ENCODE measurements at places on chromosomes 16 and 17. TPM values are rescaled to one million over a fixed set of nuclear protein-coding genes. Genes with fewer than 3 reads are reported as not detected.

The SLC6A2 gene
- not detected for total RNA-seq

The GNAO1 gene
- not detected for total RNA-seq

The PRAC1 gene
- total RNA-seq, result not detected

The ENPP7 gene
- total RNA-seq, result not detected

The MMP15 gene
- 20.5 TPM for total RNA-seq

The CEP295NL gene
- total RNA-seq, result 2.3 TPM

The CES5A gene
- total RNA-seq, result not detected

The ZC3H18 gene
- 15.7 TPM for total RNA-seq

The LRRC75A gene
- total RNA-seq, result 2.9 TPM

The ZMYND15 gene
- not detected for total RNA-seq

The KRT28 gene
- total RNA-seq, result not detected

The EMP2 gene
- total RNA-seq, result 18.9 TPM

The ABCA9 gene
- 8.5 TPM for total RNA-seq

The GGNBP2 gene
- 45.4 TPM for total RNA-seq

The PERCC1 gene
- total RNA-seq, result 0.19 TPM

The HAS3 gene
- total RNA-seq, result 1.8 TPM

The KRTAP9-4 gene
- total RNA-seq, result not detected

The HSF4 gene
- 1.3 TPM for total RNA-seq

The CARD14 gene
- total RNA-seq, result not detected

The TRPV2 gene
- total RNA-seq, result 22.9 TPM
